ENCODE measurements at places on chromosomes 5 and 9.
A peak's percentile ranks its signal among the peaks of the same experiment; 100 is the strongest.

DNA sequence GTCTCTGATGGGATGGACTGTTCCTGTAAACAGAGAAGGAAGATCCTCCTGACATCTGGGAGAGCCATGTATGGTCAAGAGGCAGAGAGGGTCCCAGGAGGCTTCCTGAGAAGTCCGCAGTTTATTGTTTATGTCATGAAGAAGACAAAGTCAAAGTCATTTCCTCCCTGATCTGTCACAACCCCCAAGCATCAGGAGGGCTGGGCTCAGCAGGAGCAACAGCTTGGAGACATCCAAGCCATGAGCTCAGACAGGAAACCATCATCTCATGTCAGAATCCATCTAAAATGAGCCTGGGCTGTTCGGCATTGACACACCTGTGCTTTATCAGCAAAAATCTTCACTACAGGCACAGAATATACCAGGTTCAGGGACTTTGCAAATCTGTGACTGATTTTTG lies 325.0 kb upstream of the MSX2 start:
- no peak for DNase-seq

GRCh38 chr5:90637731-90638130 lies 79.1 kb downstream of the ADGRV1 start:
- DNase-seq, result no peak

- no peak for DNase-seq
Measured at GRCh38 chr9:33196736-33197135, 29.6 kb upstream of the B4GALT1 start.

- DNase-seq, result no peak
Measured at GRCh38 chr9:37575001-37575400, 1.2 kb downstream of the FBXO10 start.

DNA sequence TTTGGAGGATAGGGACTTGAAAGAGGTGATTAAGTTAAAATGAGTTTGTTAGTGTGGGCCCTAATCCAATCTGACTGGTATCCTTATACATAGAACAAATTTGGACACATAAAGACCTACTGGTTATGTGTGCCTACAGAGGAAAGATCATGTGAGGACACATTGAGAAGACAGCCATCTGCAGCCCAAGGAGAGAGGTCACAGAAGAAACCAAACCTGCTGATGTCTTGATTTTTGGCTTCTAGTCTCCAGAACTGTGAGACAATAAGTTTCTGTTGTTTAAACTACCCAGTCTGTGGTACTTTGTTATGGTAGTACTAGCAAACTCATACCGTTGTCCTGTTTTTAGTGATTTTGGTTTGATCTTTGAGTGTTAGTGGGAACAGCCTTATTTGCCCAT lies 18.3 kb downstream of the RNF180 start:
- DNase-seq, result no peak

DNA sequence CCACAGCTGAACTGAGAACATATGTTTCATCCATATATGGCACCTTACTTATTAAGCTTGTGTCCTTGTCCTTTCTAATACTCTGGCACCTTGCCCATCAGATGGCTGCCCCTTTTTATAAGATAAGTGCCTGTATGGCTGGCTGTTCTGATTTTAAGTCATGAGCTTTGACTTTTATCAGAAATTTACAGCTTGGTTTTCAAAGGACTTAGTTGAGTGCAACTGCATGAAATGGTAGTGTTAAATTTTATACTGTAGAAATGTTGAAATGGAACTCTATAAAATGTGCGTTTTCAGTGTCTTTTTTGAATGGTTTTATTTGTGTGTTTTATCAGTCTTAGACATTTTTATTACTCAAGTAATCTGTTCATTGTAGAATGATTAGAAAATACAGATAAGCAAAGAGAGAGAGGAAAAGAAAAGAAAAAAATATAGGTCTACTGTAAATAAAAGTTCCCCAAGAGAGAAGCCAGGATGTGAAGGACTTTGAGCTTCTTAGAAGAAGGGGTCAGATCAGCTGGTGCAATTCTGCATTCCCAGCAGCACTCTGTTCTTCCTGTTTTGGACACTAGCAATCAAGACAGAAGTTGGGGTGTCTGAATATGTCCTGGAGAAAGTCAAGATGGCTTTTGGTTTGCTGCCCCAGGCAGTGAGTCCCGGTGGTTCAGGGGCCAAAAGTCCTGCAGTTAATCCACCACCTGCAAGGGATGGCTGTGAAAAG lies 38.9 kb downstream of the ARHGAP26 start:
- no peak for DNase-seq

DNA sequence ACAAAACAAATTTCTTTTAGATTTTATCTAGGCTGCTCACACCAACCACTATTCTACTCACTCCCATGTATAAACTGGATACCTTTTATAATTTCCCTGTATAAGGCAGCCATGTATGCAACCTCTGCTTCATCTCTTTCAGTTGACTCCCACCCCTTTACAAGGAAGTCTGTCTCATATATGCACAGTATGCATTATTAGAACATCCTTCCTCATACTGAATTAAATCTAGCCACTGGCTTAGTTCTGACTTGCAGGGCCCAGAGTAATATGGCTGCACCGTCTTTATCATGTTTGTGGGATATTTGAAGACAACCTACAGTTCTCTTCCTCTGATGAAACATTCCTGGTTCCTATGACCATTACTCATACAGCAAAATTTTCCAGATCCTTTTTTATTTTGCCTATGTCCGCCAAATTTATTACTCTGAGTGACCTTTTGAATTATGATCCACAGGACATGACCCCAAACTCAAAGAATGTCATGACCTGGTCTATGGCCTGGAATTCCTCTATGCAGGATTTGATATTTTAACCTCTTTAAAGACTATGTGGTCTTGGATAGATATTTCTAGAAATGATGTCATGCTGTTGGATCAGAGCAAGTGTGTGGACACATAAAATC lies 76.6 kb upstream of the ITGA1 start:
- no peak for DNase-seq

DNA sequence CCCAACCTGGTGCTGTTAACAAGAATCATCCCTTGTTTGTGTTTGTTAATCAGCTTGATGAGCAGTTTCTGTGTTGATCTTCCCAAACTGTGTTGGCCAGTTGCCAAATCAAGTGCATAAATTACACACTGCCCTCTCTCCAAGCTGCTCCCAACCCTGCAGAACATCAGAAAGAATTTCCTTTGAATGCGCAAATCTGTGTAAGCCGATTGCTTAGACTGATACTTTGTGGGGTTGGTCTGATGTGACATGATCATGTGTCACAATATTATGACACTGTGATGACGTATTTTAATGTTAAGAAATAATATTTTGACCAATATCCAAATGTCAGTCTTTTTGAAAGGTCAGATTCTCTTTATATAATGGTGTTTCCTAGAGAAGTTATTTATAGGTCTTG lies 766.4 kb upstream of the WWC1 start:
- no peak for DNase-seq

GRCh38 chr5:66013397-66013796 lies 87.0 kb downstream of the ERBIN start:
- DNase-seq, result no peak

DNA sequence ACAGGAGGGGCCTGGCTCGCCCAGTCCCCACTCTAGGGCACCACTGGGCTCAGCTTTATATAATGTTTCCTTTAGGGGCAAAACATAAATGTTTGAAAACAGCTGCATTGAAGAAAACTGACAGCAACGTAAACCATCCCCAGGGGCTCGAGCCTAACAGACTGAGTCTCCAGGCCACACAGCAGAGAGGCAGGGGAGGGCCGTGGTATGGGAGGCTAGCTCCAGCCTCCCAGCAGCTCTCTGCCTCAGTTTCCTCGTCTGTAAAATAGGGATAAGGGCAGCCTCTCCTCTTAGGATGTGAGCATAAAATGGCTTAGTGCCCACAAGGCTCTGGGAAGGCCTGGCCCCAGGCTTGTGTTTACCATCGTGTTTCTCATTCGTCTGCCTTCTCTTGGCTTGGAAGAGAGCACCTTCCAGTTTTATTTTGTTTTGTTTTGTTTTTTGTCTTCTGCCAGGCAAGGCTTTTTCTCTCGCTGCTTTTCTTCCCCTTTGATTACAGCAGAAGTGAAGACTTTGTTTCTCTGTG lies 2.7 kb downstream of the ANKRD33B start:
- no peak for DNase-seq

- no peak for DNase-seq
Measured at GRCh38 chr5:139733010-139733688, 62.5 kb upstream of the PSD2 start.

DNA sequence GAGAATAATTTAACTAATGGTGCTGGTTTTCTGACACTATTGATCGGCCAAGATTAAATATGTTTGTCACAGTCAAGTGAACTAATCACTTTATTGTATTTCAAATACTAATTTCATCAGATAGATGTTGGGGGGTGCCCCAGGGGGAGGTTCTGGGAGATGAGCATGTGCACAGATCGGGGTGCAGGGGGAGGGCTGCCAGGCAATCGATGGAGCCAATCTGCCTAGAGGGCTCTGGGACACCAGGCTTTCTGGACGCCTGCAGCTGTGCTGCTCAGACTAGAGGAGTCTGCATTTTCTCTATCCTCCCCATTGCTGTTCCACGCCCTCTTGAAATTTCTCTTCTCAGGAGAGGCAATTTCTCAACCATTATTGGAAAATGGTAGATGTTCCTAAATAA lies 100.0 kb upstream of the ALDH1B1 start:
- no peak for DNase-seq

- DNase-seq, result no peak
Measured at GRCh38 chr5:31573494-31574142, 41.5 kb downstream of the C5orf22 start.

GRCh38 chr5:179780362-179780761 lies 13.4 kb upstream of the LTC4S start:
- DNase-seq, result no peak

- no peak for DNase-seq
Measured at GRCh38 chr9:127166111-127166510, 43.7 kb upstream of the ANGPTL2 start.

DNA sequence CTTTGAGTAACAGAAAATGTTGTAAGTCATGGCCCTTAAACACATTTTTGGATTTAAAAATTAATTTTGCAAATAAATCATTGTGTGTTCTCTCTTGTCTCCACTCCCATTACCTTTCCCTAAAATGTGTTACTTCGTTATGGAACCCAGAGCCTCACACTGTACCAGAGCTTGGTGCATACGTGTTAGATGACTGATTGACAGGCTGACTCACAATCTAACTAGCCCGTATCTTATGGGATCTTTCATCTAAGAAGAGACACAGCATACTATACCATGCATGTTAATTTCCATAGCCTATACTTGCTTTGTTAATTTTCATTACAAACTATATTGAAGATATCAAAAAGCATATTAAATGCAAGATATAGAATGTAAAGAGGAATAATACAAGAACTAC lies 87.1 kb downstream of the SPRY4 start:
- DNase-seq, result no peak

DNA sequence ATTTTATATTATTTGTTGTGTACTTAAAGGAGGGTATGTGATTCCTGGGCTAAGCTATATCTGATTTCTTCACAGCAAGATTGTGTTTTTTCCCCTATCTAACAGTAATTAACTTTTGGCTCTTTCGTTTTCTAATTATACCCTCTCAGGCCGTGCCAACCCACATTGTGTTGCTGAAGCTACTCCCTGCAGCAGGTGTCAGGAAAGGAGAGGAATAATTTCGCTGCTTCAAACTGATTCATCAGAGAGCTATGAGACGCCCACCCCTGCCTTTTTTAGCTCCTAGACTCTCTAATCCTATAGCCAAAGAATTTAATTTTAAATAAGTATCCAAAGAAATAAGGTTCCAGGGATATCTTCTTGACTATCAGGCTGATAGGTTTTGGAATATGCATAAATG lies 3.8 kb downstream of the CAVIN4 start:
- DNase-seq, result no peak

DNA sequence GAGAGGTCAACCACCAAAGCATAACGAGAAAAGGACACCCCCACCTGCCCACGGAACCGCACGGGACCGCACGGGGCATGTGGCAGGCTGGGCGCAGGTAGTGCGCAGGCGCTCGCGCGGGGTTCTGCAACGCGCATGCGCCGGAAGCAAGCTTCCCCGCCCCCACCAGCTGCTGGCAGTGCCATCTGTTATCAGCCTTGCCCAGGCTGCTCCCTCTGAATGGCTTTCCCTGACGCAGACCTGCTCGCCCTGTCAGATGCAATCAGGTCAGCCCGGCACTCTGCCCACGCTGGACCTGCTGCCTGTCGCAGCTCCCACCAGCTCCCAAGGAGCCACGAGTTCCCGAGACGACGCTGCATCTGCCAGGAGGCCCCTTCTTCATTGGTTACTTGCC lies 22.8 kb downstream of the PTCH1 start:
- DNase-seq, result no peak

DNA sequence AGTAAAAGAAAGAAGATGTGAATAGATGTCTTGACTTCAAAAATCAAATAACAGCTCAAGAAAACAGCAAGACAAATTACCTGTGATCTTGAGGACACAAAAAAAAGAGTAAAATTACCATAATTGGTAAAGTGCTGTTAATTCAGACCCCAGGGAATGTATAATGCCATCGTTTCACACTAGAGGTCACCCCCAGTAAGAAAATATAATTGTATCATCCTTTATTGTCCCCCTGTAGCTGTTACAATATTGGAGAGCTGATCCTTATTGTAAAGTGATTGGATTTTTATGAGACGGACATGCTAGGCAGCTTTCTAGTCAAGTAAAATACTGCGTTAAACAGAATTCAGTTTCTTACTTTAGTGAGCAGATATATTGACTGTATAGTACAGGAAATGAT lies 377.0 kb downstream of the TLE1 start:
- DNase-seq, result no peak

- peak; percentile 47 for DNase-seq
Measured at GRCh38 chr9:6054280-6055099, 39.1 kb upstream of the RANBP6 start.

DNA sequence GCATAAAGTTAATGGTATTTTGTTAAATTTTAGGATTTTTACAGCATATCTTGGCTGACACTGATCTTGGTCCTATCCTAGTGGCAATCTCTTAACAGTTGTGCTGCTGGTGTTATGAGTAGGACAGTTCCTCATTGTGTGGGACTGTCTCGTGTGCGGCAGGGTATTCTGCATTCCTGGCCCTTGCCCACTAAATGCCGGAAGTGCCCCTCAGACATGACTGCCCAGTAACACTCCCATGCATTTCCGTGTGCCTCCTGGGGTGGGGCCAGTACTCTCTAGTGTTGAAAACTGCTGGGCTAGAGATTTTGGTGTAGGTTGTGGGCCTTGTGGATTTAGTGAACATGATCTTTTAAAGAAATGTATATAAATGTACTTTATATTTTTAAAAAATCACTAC lies 227.1 kb upstream of the DMRT1 start:
- no peak for DNase-seq

GRCh38 chr9:137396634-137397367 lies 26.2 kb downstream of the EXD3 start:
- DNase-seq, result no peak

DNA sequence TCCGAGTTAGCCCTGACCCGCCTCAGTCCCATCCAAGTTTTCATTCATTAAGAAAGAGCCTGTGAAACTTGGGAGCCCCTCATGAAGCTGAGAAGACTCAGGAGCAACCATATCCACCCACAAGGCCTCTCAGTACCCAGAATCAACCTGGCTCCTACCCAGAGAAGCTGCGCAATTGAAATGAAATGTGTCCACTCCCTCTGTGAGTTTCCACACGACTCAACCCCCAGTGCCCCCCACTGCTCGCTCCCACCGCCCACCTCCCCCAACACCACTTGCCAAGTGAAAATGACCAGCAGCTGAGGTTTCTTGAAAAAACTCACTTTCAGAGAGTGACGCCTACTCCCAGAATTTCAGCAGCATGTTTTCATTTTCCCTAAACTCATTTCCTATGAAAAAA lies 104.6 kb downstream of the CDK5RAP2 start:
- no peak for DNase-seq

- no peak for DNase-seq
Measured at GRCh38 chr9:118954857-118955256, 414.4 kb downstream of the BRINP1 start.

- no peak for DNase-seq
Measured at GRCh38 chr5:16754601-16755000, 137.8 kb upstream of the RETREG1 start.

GRCh38 chr5:129077433-129078075 lies 17.0 kb upstream of the ISOC1 start:
- no peak for DNase-seq

All from stimulated activated CD4-positive, alpha-beta T cell treated with anti-CD3 and anti-CD28 coated beads, TNF-alpha, amount 100 ng/mL, for 24 hours (primary cell).